NCI-H2081 treated with DMSO at 0.1 percent for 48 hours (cell line): ENCODE measurements at places on chromosomes 13 and 19.

- DNase-seq = peak; percentile 16
These were observed 169.6 kb upstream of the GPR12 start for GRCh38 chr13:26929971-26930730.

- no peak for DNase-seq
These were observed 583.0 kb upstream of the SPRY2 start for GRCh38 chr13:80923907-80924306.

GRCh38 chr19:13700621-13701020 lies 63.7 kb upstream of the MRI1 start:
- no peak for DNase-seq

- DNase-seq = no peak
These were observed 59.4 kb downstream of the CCNE1 start for GRCh38 chr19:29871143-29871542.

DNA sequence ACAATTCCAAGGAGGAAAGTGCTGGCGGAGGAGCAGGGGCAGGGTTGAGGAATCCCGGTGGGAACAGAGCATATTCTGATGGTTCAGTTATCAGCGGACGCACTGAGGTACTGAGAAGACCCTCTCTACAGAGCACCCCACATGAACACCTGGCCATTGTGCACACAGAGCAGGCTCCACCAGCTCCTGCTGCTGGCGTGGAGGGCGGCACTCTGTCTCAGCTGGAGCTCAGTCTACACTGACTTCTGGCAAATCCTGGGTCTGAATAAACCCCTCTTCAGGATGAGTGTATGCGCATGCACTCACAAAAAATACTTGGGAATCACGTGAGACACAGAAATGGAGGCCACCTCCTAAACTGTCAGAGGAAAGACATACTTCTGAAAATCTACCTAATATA lies 114.4 kb upstream of the IRS2 start:
- no peak for DNase-seq

DNA sequence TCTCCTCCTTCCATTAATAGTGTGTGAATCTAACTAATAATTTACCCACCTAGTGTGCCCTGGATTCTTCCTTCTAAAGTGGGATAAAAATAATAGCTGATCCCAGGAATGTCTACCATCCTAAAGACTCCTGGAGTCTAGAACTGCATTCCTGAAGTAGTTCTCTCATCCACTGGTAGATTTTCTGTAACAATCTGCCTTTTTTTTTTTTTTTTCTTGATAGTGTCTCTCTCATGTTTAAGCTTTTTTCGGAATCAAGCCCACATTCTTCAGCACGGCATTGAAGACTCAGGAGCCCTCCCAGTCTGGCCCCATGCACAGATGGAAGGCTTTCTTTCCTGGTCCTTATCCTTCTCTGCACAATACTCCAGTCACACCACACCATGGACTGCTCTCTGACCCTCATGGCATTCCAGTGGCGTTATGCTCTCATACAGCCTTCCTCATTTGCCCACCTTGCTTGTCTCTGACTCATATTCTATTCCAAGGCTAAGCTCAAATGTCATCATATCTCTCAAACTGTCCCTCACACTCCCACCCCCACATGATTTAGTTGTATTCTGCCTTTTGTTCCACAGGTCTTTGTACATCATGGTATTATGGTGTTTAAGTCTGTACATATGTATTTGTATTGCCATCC lies 68.7 kb upstream of the FRY start:
- no peak for DNase-seq

DNA sequence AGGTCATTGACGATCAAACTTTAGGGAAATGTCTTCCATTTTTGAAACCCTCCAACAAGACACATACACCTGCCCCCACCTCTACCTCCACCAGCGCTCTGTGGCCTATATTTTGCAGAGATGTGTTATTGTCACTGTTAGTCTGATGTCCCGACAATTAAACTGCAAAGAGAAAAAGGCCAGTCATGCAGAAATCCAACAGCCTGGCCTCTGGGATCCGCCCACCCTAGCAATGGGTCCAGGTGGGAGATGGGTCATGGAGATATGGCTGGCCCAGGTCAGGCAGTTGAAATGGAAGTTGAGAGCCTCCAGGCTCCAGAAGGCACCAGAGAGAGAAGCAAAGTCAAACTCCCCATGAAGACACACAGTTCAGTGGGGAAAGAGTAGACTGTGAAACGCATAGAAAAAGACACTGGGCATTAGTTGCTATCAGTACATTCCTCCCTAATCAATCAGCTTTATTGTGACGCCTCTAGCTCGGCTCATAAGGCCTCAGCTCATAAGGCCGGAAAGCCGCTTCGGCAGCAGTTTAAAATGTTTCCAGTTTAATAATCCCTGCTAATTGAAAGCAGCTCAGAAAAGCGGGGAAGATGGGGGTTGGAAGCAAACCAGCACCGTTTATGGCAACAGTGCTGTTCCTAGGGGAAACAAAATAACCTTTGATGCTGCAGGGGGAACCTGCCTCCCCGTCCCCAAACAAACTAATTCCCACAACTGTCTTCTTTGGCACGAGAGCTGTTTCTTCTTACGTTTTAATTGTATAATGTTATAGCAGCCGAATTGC lies 239.7 kb upstream of the ZNF507 start:
- no peak for DNase-seq

- no peak for DNase-seq
These were observed 234.1 kb downstream of the FOXO1 start for GRCh38 chr13:40432018-40432978.

DNA sequence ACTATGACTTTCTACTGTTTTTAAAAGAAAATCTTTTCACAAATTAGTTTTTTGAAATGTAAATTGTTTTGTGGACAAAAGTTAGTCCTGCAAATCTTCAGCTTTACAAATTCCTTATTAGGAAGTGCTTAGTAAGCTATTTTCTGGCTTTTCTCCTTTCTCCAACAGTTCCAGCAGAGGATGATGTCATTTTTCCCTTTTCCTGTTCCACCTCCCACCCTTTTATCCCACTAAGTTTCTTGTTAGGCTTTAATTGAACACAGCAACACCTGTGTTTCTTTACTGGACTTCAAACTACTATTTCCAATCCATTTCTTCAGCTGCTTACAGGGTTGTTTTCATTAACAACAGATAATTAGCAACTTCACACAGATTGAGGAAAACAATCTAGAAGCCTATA lies 389.2 kb downstream of the NDFIP2 start:
- no peak for DNase-seq

DNA sequence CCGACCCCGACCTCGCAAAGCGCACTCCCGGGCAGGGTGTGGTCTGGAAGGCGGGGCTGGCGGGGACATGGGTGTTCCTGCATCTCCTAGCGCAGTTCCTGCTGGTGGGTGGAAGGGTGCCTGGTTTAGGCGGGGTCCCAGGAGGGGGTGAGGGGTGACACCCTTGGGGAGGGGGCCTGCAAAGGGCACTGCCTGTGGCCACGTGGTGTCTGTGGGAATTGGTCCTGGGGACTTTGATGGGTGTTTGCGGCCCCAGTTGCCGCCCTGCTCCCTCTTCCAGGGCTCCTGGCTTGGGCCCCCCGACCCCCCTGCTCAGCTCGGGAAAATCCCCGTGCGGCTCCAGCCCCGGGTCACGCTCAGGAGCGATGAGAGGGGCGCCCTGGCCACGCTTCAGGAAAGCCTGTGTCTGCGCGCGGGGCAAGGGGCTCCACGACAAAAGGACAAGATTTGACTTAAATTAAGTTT lies 19.1 kb downstream of the WTIP start:
- DNase-seq = no peak

GRCh38 chr19:1616875-1617274 lies 11.6 kb upstream of the UQCR11 start:
- no peak for DNase-seq

GRCh38 chr19:3068071-3068470 lies 5.8 kb upstream of the TLE5 start:
- DNase-seq = no peak

- no peak for DNase-seq
These were observed 37.8 kb downstream of the KLF5 start for GRCh38 chr13:73096638-73097037.

- no peak for DNase-seq
These were observed 47.9 kb downstream of the COL4A1 start for GRCh38 chr13:110258876-110259631.

DNA sequence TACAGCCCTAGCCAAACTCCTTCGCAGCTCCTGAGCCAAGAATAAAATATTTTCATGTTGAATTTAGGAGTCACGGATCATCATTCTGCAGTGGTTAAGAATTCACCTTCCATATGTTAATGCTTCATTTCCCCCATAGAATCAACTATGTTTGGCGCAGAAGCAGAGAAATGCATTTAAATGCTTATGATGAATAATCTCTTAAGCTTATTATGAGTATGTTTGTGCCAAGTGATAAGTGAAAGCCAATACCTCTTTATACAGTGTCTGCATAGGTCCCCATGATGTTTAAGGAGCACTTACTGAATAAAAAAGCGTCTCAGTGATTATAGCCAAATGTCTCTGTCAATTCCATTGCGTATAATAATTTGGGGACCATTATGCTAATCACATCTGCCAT lies 32.7 kb upstream of the POMP start:
- DNase-seq = no peak

DNA sequence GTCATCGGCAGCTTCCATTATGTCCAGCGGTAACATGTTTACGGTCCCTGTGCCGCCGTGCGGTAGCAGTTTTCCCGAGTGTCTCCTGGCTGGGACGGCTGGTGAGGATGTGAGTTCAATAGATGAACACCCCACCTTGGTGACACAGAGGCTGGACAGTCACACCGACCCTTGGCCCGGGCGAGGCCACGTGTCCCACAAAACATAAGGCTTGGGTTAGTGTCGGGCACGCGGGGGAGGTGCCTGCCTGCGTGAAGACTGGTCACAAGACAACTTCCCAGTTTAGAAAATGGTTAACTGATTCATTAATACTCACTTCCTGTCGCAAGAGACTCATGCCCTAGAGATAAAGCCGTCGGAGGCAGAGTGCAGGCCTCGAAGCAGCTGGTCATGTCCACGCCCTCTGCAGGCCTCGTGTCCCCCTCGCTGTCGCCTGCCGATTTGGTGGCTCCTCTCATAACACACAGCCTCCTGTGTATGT lies 17.2 kb downstream of the RASA3 start:
- DNase-seq = no peak

- DNase-seq = no peak
These were observed 206.3 kb downstream of the SLITRK5 start for GRCh38 chr13:87877477-87877876.

DNA sequence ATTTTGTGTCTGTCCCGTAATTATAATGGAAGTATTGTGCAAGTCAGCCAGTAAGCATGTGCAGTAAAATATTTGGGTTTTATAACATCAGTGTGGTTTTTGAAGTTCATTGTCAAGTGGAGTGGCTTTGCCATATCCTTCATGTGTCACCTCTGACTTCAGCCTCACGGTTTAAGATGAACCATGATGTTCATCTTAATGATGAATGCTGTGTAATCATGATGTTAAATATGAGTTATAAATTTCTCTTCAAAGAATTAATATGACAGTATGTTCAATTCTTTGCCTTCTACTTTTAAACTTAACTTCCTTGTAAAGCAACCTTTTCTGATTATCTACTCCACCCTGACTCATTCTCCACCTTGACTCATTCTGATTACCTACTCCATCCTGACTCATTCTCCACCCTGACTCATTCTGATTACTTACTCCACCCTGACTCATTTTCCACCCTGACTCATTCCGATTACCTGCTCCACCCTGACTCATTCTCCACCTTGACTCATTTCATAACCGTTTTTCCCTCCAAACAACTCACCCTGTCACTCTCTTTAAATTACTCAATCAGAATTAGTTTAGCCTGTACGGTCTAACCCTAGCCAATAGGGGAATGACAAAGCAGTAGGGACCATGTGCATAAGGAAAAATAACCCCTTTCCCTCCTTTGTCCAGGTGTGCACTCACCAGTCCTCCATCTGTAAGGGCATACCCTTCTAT lies 50.3 kb upstream of the ANKRD10 start:
- DNase-seq = no peak

DNA sequence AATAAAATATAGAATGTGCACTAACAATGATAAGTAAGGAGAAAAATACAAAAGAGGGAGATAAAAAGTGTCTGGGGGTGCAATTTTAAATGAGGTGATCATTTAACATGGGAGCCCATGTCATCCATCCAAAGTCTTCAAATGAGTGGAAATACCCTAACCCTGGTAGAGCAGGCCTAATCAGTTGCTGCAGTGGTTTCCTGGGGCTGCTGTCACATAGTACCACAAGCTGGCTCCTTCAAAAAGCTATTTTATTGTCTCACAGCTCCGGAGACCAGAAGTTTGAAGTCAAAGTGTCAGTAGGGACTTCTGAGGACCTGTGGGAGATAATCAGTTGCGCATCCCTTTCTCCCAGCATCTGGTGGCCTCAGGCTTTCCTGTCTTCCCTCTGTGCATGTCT lies 717.9 kb downstream of the DIAPH3 start:
- no peak for DNase-seq

- DNase-seq = no peak
These were observed 31.0 kb downstream of the CILP2 start for GRCh38 chr19:19568802-19569756.

GRCh38 chr13:20624213-20624612 lies 57.3 kb downstream of the IFT88 start:
- no peak for DNase-seq

GRCh38 chr19:18725841-18726770 lies 42.6 kb downstream of the CRTC1 start:
- no peak for DNase-seq

DNA sequence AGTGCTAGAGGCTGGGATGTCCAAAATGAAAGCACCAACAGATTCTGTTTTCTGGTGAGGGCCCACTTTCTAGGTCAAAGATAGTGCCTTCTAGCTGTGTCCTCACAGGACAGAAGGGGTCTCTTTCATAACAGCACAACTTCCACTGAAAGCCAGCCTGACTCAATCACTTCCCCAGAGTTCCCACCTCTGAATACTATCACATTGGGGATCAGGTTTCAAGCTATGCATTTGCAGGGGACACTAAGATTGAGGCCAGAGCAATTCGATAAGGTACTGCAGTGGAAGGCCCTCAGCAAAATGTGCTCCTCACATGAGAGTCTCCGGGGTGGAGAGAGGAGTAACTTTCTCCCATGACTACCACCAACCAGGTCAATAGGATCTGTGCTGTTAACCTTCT lies 1501.5 kb downstream of the EFNB2 start:
- DNase-seq = no peak

- DNase-seq = no peak
These were observed 262.2 kb downstream of the KLF5 start for GRCh38 chr13:73321043-73321442.

GRCh38 chr19:6125571-6125989 lies 9.9 kb upstream of the ACSBG2 start:
- peak; percentile 73 for DNase-seq

DNA sequence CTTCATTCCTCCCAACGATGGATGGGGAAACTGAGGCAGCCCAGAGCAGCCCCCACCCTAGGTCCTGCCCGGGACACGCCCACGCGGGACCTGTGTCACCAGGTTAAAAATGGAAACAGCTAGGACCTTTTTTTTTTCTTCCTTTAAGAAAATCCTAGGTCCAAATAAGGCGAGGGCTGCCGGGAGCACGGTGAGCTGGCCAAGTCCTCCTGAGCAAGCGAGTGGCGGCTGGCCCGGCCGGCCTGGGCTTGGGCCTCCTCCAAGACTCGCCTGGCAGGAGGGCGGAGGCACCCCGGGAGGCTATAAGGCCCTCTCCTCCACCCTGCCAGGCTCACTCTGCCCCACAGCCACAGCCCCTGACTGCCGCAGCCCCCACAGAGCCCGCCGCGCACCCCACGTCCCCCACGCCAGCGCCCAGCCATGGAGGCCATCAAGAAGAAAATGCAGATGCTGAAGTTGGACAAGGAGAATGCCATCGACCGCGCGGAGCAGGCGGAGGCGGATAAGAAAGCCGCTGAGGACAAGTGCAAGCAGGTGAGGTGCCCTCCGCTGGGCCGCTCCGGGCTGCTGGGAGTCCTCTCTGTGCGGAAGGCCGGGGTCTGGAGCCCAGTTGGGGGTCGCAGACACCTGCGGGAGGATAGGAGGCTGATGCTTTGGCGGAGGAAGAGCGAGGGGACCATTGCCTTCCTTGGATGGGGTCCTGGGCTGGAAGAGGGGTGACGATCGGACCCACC lies 8.9 kb upstream of the TPM4 start:
- DNase-seq = no peak
